ENCODE measurements at places on chromosomes 7 and 10.

- no peak for DNase-seq
These were observed 200.2 kb downstream of the DNAJC1 start for GRCh38 chr10:21803374-21803773.

DNA sequence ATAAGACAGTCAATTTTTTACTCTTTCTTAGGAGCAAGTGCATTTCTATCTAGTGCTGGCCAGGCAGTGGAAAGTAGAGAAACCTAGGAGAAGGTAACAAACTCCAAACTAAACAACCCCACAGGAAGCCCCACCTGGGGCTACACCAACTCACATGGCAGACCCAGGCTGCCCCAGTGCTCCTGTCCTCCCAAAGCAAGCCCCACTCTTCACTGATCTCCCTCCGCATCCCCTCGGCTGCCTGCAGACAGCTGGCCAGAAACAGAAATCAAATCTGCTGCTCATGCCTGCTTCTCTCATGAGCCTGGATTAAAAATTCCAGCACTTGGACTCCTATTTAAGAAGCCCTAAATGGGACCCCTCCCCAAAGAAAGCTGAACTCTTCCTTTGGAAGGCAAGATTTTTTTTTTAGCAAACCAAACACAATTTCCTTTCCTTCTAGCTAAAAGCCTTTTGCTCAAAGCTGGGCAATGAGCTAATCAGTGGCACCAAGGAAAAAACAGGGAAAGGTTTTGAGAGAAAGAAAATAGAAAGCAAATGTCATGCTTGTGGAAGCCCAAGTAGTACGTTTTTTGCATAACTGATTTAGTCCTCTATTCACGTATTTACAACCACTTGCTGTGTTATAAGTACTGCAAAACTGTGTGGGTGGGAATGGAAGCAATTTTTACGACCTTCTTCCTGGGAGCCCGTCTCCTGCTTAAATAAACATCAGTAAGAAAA lies 10.8 kb downstream of the PDE1C start:
- DNase-seq, result no peak

DNA sequence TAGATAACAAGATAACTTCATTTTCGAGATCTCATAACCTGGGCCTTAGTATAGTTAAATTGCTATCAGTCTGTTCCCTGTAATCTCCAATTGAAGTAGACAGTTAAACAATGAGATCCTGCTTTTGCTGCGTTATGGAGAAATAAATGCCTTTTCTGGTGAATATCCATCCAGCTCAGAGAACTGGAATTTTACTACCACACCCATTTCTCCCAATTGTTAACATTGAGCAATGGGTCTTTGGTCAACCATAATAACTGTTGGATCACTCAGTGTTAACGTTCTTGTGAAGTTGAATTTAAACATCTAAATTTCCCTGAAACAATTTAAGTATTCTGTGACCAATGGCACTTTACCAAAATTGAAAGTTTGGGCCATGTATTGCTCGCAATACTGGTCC lies 3.0 kb downstream of the CALU start:
- no peak for DNase-seq

GRCh38 chr7:139594911-139595476 lies 71.5 kb downstream of the CLEC2L start:
- DNase-seq, result no peak

- no peak for DNase-seq
These were observed 36.7 kb downstream of the IRF5 start for GRCh38 chr7:128974241-128974934.

All from NAMALWA (cell line).